Posterior cingulate gyrus (tissue), 11 donors: ENCODE measurements at places on chromosomes 7 and 10.
A peak's percentile ranks its signal among the peaks of the same experiment; 100 is the strongest.

DNA sequence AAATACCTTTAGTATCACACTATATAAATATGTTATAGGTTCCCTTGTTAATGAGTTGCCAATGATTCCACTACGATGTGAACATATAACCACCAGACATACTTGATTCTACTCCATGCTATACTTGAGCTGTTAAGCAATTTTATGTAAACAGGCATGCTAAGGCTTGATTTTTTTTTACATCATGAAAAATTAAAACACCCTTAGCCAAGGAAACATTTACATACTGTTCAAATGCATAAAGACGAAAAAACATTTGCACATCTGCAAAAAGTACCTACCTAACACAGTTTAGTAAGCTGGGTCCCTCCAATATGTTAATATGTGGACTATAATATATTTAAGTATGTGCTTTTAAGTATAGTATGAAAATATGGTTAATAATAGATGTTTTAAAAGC lies 9.0 kb upstream of the CABCOCO1 start:
- DNase-seq: no peak

- DNase-seq: peak; percentile 60
These were observed 102.7 kb downstream of the FAM53B start for GRCh38 chr10:124641282-124642087.

GRCh38 chr7:106050002-106050745 lies 61.9 kb downstream of the SYPL1 start:
- DNase-seq: no peak

DNA sequence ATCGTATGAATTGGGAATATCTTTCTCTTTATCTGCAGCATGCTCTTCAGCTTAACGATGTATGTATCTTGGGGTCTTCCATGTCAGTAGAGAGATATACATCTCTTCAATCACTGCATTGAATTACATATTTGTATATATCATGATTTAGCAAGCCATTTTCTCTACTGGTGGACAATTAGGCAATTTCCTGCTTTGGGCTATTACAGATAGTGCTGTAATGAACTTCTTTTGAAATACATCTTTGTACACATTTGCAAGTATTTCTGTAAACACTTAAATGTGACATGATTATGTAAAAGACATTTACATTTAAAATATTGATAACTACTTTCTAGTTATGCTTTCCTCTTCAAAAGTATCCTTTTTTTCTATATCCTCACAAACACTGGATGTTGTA lies 199.0 kb downstream of the PPP1R9A start:
- no peak for DNase-seq
